Caudate nucleus (tissue), 63 donors: ENCODE measurements at places on chromosomes 16 and 17.
A peak's percentile ranks its signal among the peaks of the same experiment; 100 is the strongest.

- no peak for DNase-seq
These were observed 319.4 kb upstream of the SALL1 start for GRCh38 chr16:51470492-51470891.

DNA sequence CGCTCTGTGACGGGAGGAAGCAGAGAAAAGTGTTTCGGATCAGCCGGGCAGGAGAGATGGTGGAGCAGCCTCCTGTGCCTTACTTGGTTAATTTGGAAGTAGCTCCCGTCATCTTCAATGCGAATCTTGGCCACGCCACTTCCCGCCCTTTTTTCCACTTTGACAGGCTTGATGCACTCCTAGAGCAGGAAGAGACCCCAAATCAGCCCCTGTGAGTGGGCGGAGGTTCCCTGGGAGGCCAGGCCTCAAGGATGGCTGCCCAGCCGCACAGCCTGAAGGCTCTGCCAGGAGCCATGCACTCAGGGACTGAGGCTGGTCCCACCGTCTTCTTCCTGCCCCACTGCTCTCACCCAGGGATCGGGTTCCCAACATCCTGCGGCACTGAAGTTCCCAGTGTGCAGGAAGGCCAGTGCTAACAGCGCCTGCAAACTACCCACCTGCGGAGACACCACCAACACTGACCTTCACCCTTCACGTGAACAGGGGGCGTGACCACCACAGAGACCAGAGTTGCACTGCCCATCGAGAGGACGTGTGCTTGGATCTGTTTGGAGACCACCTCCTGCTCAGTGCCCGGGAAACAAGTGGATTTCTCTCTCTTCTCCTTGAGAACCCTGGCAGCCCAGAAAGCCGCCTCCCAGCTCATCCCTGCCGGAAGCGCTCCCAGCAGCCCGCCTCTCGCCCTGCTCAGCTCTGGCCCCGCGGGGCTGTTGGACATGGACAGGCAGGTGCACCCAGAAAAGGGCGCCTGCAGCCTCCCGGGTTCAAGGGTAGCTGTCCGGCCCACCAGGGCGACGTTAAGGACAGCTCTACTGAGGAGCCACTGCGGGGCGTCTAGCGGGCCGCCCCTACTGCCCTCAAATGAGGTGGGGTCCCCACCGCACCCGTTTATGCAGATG, 988 bp downstream of the CIAO3 start:
- DNase-seq = no peak

GRCh38 chr16:15593235-15593634, 49.7 kb downstream of the MARF1 start:
- DNase-seq = no peak

DNA sequence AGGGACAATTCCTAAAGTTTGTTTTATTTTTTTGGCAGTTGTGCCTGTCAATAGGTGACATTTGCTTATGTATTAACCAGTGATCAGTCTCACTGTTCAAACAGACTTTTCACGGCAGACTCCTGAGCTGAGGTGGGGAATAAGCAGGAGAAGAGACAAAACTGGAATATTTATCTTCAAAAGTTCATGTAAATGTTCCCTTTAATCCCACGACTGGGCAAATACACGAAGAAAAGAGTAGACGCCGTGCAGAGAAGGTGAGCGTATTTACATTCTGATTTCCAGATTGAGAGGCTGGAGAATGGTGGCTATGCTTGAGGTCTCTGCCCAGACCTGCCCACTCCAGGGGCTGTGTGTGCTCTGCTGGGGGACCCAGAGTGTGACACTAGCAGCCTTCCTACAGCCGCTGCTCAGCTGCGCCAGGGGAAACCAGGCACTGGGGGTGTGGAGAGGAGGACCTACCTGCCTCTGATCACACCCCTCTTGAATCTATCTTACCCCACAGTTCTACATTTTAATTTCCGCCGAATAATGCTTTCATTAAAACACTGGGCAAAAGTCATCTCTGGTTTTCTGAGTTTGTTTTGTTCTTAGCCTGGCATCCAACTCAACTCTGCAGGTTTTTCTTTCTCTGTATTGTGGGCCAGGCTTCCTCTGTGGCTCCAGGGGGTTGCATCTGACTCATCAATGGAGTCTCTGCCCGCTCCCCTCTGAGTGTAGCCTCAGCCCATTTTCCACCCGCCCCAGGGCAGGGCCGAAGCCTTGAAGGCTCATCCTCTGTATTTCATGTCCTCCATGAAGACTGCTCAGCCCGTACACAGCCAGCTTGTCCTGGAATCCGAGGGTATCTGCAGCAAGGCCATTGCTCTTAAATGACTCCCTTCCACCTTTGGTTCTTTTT, 237.1 kb downstream of the NTN1 start:
- no peak for DNase-seq

DNA sequence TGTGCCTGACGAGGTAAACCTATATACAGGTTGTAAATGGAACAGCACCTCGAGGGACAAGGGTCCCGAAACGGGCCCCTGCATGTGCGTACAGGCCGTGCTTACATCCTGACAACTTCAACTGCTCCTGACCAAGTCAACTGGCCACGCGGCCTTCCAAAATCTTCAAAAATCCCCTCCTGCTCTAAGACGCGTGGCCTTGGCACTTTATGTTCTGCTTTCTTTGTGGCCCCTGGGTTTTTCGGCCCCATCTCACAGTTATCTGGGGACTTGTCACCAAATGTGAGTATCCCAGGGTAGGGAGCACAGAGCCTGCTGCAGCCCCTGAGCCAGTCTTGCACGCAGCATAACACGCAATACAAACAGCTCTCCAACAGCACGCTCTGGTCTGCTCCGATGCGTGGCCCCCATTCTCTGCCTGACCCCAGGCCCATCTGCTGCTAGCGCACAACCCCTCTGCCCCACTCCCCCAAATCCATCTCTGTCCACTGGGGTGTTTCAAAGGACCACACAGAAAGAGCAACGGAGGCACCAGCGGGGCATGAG, 659 bp downstream of the RPH3AL start:
- DNase-seq = no peak

GRCh38 chr16:81067166-81067565, 9.9 kb downstream of the C16orf46 start:
- DNase-seq = no peak

- no peak for DNase-seq
These were observed 130.2 kb upstream of the CHMP6 start for GRCh38 chr17:80861418-80861815.

DNA sequence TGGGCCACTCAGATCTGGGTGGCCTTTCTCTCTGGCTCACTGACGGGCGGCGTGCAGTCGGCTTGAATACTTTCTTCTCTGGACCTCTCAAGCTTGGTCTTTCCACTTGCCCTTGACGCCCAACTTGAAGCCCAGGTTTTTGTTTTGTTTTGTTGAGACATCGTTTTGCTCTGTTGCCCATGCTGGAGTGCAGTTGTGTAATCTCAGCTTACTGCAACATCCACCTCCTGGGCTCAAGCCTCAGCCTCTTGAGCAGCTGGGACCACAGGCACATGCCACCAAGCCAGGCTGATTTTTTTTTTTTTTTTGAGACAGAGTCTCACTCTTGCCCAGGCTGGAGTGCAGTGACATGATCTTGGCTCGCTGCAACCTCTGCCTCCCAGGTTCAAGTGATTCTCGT, 22.7 kb upstream of the KIF19 start:
- DNase-seq = no peak

DNA sequence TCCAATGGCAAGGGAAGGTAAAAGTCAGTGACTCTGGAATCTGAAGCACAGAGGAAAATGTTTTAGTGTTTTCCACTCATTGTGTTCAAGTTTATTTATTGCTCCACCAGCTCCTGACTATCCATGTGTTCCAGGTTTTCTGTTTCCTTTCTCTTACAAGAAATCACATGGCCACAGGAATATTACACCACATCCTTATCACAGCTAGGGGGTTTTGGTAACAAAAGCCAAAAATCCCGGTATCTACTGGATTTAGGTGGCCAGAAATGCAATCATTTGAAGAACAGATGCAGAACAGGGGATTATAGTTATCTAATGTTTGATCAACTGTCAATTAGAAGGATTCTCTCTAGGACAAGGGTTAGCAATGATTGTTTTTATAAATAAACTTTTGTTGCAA, 47.9 kb downstream of the STH start:
- no peak for DNase-seq

GRCh38 chr16:69166221-69166833, 20.6 kb upstream of the SNTB2 start:
- DNase-seq = no peak

DNA sequence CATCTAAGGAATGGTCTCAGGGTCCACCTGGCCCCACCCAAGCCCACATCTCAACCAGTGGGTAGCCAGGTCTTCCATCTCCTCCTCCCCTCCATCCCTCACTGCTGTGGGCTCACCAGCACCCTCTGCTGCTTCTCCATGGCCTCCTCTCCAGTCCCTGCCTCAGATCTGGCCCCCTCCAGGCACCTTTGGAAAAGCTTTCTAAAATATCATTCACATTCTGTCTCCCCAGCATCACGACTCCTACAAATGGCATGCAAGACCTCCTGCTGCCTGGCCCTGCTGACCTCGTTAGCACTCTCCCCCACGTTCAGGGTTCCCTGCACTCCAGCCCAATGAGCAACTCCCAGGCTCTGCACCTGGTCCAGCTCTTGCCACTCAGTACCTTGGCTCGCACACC, 13.7 kb downstream of the GLP2R start:
- DNase-seq = no peak

DNA sequence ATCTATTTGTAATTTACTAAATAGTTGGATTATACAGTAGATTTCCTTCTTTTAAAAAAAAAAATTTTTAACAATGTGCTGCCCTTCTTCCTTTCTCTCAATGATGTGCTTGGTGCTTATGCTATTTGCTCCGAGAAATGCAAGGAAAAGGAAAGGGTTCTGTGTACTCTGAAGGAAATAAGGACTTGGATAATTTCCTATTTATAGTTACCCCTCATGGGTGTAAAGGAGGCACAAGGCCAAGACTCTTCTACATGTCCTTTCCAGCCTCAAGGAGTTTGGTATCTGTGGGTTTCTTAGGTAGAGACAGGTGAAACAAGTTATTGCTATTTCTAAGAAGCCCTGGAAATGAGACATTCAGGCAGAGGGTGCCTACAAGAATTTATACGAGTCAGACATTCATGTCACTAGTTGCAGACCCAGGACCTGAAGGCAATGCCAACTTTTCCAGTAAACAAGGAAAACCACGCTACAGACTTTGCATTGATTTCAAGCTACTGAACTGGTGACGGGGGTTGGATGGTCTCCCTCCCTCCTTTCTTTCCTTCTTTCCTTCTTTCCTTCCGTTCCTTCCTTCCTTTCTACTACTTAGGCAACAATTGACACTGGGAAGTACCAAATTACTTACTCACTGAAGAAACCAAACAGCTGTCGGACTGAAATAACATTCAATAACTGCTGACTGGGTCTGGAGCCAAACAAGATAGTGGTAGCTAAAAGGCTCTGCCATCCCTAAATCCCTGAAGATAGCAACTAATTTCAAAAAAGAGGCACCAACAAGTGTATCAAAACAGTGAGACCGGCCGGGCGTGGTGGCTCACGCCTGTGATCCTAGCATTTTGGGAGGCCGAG, 33.8 kb upstream of the GHDC start:
- no peak for DNase-seq

- DNase-seq = peak; percentile 47
These were observed 2.0 kb downstream of the MAF start for GRCh38 chr16:79598348-79599181.

GRCh38 chr17:6045621-6046357, 24.4 kb upstream of the WSCD1 start:
- DNase-seq = no peak

- DNase-seq = peak; percentile 4
These were observed 8.2 kb upstream of the CD300E start for GRCh38 chr17:74631468-74632450.

DNA sequence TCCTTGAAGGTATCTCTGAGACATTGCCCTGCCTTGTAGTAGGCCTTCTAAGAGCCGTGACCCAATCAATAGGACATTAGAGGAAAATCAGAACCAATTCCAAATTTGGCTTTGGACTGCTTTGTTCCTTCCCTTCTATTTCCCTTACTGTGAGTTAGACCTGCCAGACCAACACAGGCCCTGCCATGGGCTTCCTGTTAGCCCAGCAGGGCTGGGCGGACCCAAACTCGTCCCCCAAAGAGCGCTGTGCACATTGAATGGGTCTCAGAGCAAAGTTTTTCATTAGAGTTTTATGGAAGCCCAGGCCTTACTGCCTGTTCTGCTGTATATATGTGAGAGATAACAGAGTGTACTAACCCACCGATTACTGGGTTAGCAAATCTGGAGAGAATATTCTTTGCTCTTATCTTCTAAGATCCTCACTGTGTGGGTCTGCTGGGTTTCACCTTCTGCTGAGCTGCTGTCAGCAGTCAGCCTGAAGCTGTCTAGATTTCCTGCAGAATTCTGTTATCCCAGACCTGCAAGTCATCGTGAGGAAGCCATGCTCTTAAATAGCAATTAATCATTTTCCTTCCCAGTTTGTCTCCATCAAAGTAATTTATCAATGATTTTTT, 5.7 kb downstream of the ARHGAP44 start:
- no peak for DNase-seq

GRCh38 chr16:4494746-4495490, 18.7 kb downstream of the HMOX2 start:
- no peak for DNase-seq

GRCh38 chr16:66207139-66207882, 159.2 kb upstream of the CDH5 start:
- no peak for DNase-seq

GRCh38 chr16:11386054-11386680, 40.9 kb downstream of the RMI2 start:
- no peak for DNase-seq

DNA sequence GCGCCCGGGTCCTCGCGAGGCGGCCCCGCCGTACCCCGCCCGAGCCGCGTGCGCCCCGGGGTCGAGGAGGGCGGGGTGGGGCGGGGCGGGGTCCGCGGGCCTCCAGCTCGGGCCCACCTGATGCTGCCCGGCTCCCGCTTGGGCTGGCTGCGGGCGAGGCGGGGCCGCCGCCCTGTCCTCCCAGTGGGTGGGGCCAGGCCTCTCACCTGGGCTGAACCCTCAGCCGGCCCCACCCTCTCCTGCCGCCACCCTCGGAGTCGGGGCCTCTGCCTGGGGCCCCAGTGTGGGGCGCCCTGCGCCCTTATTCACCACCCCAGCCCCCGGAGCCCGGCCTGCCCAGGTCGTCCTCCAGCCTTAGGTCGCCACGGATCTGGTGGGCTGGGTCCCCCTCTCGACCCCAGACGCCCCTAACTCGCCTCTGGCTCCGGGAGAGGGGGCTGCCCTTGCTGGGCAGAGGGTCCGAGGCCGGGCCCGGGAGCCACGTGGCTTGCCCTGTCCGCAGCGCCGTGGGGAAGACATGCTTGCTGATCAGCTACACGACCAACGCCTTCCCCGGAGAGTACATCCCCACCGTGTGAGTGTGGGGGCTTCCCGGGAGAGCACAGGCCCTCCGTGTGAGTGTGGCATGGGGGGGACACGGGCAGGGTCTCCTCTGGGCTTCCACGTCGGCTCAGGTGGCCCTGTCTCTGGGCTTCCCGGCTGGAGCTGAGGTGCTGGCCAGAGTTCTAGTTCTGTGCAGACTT, 578 bp downstream of the RAC3 start:
- DNase-seq = no peak

GRCh38 chr17:55756689-55757088, 5.8 kb downstream of the PCTP start:
- DNase-seq = no peak

- no peak for DNase-seq
These were observed 131.3 kb downstream of the NLK start for GRCh38 chr17:28173801-28174200.

GRCh38 chr17:70013911-70014310, 61.1 kb upstream of the KCNJ16 start:
- no peak for DNase-seq

GRCh38 chr17:14070344-14070984, 1.2 kb downstream of the COX10 start:
- no peak for DNase-seq
